ENCODE measurements at places on chromosomes 2 and 18. TPM values are rescaled to one million over a fixed set of nuclear protein-coding genes. Genes with fewer than 3 reads are reported as not detected.

Gene PDCL3
- polyA plus RNA-seq, result 54.7 TPM

DNA sequence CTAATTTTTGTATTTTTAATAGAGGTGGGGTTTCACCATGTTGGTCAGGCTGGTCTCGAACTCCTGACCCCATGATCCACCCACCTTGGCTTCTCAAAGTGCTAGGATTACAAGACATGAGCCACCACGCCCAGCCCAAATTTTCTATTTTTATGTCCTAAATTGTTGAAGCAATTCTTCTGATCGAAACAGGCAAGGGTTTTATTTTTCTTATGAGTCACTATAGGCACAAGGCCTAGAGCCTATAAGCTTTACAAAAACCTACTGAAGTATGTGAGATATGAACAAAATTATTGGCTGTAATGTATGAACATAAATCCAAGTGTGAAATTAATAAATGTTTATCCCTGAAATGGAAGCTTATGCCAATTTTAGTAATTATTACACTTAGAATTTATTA lies 464.2 kb upstream of the NRP2 start:
- no peak overlapping the region for H3K27ac ChIP-seq
- no peaks in the 10 kb centered on the region for H3K36me3 ChIP-seq

- no peak for DNase-seq
- H3K36me3 ChIP-seq, result no peaks in the 10 kb centered on the region
- no peaks in the 10 kb centered on the region for H3K4me1 ChIP-seq
- H3K4me3 ChIP-seq, result no peak overlapping the region
Observed at GRCh38 chr2:155145758-155146229, 447.3 kb downstream of the KCNJ3 start.

- no peak for DNase-seq
- peaks cover 16% of the 10 kb centered on the region for H3K4me1 ChIP-seq
- no peaks in the 10 kb centered on the region for H3K36me3 ChIP-seq
Observed at GRCh38 chr2:8495189-8495989, 186.5 kb upstream of the ID2 start.

Gene ARHGEF4
- polyA plus RNA-seq, result not detected

DNA sequence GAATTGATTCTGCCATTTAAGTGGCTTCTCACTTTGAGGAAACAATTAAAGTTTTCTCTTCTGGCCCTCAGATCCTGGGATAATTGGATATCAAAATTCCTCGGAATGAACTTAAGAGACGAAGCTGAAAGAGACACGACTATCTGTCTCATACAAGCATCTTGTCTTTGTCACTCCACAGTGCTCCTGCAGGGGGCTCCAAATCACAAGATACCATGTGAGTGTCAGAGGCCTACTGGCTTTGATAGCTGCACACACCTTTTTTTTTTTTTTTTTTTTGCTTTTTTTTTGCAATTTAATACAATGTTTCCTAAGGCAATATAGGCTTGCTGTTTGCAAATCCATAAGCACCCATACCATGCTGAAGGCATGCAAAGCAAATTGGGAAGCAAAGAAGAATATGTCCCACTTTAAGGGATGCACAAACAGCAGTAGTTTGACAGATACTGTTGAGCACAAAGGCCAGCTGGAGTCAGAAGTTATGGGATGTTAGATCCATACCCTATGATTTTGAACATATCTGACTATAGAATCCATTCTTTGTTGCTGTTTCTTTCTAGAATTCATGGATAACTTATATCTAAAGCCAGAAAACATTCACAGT lies 109.0 kb upstream of the CBLN2 start:
- no peaks in the 10 kb centered on the region for H3K4me1 ChIP-seq
- no peak overlapping the region for H3K4me3 ChIP-seq
- H3K27me3 ChIP-seq, result no peaks in the 10 kb centered on the region
- H3K27ac ChIP-seq, result no peak overlapping the region
- no peaks in the 10 kb centered on the region for H3K36me3 ChIP-seq

Gene ANKRD29
- not detected for polyA plus RNA-seq

GRCh38 chr2:177320596-177320995 lies 56.1 kb upstream of the NFE2L2 start:
- H3K4me1 ChIP-seq, result no peaks in the 10 kb centered on the region
- H3K36me3 ChIP-seq, result peaks cover 18% of the 10 kb centered on the region
- no peak for DNase-seq
- no peak overlapping the region for H3K4me3 ChIP-seq
- H3K27ac ChIP-seq, result no peak overlapping the region

Gene PLA2R1
- not detected for polyA plus RNA-seq

Gene PAIP2B
- 2.5 TPM for polyA plus RNA-seq

- peak overlapping the region; percentile 63 for H3K27ac ChIP-seq
- peak overlapping the region; percentile 78 for H3K4me3 ChIP-seq
- H3K36me3 ChIP-seq, result peaks cover 19% of the 10 kb centered on the region
- DNase-seq, result peak; percentile 46
- peaks cover 3% of the 10 kb centered on the region for H3K27me3 ChIP-seq
Observed at GRCh38 chr2:233380132-233380895, 26.0 kb downstream of the DGKD start.

Gene CELF4
- 0.13 TPM for polyA plus RNA-seq

DNA sequence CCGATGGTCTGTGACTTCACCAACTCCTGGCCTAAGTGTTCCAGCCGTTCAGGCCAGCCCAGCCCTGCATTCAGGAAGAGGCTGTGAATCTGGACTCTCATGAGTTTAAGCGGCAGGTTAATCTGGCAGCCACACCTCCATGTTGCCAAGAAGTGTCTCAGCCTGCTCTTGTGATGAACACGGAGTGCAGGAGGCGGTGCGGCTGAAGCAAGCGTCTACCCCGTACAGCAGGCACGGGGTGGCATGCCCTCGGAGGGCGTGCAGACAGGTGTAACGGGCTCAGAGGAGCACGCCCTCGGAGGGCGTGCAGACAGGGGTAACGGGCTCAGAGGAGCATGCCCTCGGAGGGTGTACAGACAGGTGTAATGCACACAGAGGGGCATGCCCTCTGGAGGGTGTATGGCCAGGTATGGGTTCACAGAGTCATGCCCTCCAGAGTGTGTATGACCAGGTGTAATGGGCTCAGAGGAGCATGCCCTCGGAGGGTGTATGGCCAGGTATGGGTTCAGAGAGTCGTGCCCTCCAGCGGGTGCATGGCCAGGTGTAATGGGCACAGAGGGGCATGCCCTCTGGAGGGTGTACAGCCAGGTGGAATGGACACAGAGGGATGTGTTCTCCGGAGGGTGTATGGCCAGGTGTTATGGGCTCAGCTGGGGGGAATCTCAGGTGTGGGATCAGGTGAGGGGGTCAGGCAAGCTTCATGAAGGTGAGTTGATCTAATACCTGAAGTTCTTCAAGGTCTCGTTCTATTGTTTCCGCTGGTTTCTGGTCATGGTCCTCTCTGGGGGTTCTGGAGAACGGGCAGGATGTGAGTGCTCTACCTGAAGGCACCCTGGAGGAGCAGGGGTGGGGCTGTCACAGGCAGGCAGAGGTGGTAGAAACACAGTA lies 22.6 kb downstream of the CROCC2 start:
- peaks cover 7% of the 10 kb centered on the region for H3K27me3 ChIP-seq
- no peaks in the 10 kb centered on the region for H3K36me3 ChIP-seq
- no peak overlapping the region for H3K27ac ChIP-seq
- no peak overlapping the region for H3K4me3 ChIP-seq

DNA sequence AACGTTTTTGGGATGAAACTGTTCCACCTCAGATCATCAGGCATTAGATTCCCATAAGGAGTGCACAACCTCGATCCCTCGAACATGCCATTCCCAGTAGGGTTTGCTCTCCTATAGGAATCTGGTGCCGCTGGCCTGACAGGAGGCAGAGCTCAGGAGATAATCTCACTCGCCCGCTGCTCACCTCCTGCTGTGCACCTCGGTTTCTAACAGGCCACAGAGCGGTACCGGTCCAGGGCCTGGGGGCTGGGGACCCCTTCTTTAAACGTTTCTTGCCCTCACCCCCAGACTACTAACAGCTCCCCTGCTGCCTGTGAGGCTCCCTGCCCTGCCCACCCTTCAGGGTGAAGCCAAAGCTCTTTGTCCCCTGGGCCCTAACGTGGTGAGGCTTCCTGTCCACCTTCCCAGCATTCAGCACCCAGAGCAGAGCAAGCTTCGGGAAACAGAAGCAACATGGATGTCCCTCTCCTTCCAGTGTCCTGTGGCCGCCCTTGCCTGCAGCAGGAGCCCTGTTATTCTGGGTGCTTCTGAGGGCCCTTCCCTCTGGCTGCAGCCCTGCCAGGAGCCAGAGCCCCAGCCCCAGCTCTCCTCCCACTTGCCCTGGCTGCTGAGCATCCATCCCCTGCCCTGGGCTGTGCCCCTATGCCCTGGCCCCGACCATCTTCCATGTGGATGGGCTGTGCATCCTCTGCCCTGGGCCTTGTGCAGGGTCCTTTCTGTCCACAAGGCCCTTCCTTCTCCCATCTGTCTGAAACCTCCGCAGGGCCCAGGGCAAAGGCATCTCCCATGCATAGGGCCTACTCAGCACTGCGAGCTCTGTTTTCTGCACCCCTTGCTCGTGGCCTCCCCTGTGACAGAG lies 140.1 kb downstream of the MBP start:
- no peak for DNase-seq
- H3K27me3 ChIP-seq, result peaks cover 2% of the 10 kb centered on the region
- no peaks in the 10 kb centered on the region for H3K36me3 ChIP-seq
- no peak overlapping the region for H3K4me3 ChIP-seq
- no peak overlapping the region for H3K27ac ChIP-seq

Gene IL1R2
- 3.3 TPM for polyA plus RNA-seq

DNA sequence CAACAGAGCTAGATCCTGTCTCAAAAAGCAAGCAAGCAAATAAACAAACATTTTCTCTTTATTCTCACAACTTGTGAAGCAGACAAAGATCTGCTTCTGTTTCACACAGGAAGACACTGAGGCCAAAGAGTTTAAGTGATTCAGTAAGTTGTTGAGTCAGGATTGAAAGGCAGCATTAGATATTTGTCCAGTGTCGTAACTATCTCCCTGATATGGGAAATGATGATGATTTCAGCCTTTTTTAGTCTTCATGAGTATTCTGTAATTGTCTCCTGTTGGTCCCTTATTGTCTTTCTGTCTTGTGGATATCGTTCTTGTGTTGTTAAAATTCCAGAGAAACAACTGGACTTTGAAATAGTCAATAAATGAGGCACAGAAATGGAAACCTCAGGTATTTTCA lies 59.6 kb downstream of the GATA6 start:
- H3K27ac ChIP-seq, result peak overlapping the region; percentile 5
- peaks cover 9% of the 10 kb centered on the region for H3K27me3 ChIP-seq
- H3K4me3 ChIP-seq, result no peak overlapping the region
- peaks cover 12% of the 10 kb centered on the region for H3K4me1 ChIP-seq
- H3K36me3 ChIP-seq, result no peaks in the 10 kb centered on the region

DNA sequence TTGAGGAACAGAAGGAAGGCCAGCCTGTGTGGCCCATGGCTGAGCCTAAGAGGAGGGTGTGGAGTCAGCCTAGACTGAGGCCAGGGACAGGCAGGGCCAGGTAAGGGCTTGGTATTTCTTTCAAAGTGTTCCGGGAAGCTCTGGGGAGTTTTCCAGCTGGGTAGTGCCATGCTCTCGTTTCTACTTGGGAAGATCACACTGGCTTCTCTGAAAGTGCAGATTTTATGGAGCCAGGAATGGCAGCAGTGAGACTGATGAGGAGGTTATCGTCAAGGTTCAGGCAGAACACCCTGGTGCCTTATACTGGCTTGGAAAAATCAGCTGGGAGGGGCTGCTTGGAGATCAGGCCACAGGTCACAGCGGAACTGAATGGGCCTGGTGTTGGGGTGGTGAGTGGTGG lies 245.1 kb downstream of the SOX11 start:
- no peak overlapping the region for H3K4me3 ChIP-seq
- no peak overlapping the region for H3K27ac ChIP-seq
- no peaks in the 10 kb centered on the region for H3K4me1 ChIP-seq
- H3K27me3 ChIP-seq, result no peaks in the 10 kb centered on the region
- no peak for DNase-seq

Gene FBXO36
- polyA plus RNA-seq, result 1.3 TPM

DNA sequence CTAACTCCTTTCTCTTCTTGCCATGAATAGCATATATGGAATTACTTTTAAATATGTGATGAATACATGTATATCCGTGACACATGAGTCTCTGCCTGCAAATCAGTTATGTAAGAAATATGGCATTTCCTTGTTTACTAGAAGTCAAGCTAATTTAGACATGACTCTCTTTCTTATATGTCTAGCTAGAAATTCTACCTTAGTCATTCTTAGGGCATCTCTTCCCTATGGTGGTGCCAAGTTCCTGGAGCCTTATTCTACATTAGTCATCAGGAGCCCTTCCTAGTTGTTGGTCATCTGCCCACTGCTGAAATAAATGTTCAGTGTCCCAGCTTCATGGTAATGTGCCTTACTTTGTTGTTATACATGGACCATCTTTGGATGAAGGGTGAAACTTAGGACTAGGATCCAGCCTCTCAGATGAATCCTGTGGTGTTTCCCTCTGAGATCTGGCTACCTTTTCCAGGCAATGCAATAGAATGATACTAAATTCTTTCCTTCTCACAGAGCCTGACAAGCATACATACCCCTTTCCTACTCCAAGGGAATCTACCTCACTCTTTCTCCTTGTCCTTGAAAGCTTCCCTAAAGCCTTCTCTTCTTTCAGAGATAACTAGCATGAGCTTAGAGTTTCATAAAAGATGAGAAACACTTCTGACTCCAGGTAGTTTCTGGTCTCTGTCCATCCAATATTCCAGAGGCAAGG lies 415.3 kb upstream of the VWC2L start:
- no peak overlapping the region for H3K4me3 ChIP-seq
- no peak overlapping the region for H3K27ac ChIP-seq
- no peak for DNase-seq
- H3K27me3 ChIP-seq, result peaks cover 2% of the 10 kb centered on the region

DNA sequence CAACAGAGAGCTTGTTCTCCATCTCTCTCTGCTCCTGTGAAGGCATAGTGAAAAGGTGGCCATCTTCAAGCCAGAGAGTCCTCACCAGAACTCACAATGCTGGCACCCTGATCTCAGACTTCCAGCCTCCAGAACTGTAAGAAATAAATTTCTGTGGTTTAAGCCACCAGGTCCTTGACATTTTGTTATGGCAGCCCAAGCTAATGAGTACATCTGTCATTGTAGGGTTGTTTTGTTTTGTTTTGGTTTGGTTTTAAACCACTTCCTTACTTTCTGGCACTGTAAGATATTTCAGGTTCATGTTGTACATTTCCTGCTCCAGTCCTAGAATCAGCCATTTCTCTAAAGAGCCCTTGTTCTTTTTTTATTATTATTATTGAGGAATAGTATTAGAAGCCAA lies 171.2 kb downstream of the CPS1 start:
- H3K4me3 ChIP-seq, result no peak overlapping the region
- no peak for DNase-seq
- H3K27ac ChIP-seq, result no peak overlapping the region
- no peaks in the 10 kb centered on the region for H3K36me3 ChIP-seq
- no peaks in the 10 kb centered on the region for H3K4me1 ChIP-seq

Gene ACSL3
- 37.3 TPM for polyA plus RNA-seq

DNA sequence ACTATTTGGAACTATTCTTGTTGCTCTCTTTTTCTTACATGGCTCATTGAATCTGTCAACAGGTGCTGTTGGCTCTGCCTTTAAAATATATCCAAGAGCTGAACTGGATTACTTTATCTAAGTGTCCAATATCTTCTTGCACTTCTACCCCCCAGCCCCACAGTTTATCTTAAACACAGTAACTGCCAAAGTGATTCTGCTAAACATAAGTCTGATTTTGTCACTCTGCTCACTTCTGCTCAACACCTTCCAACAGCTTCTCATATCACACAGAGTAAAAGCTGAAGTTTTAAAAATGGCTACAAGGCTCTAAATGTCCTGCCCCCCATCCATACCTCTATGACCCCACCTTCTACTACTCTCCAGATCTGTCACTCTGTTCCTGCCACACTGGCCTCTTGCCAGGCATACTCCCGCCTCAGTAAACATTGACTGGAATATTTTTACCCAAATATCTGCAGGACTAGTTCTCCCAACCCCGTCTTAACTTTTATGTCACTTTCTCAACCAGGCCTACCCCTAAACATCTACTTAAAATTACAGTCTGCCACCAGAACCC lies 130.7 kb downstream of the CCDC148 start:
- no peak overlapping the region for H3K27ac ChIP-seq

Gene TPO
- not detected for polyA plus RNA-seq

Data from immature natural killer cell (primary cell).